ENCODE measurements at places on chromosomes 6 and 20.

DNA sequence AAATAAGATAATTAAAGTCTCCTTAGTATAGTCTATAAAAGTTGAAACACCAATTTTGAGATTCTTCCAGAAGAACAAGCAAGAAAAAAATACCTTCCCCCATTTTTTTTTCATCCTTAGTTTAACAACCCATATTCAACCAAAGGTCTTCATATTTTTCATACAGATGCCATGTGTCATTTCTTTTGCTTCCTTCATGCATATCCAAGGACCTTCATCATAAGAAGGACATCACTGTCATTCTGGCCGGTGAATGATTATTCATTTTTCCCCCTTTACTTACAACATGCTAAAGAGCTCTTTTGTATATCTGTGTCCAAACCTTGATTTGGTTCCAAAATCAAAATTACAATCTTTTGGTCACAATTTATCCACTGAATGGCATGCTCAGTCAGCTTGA lies 21.3 kb upstream of the CLIC5 start:
- DNase-seq, result no peak

DNA sequence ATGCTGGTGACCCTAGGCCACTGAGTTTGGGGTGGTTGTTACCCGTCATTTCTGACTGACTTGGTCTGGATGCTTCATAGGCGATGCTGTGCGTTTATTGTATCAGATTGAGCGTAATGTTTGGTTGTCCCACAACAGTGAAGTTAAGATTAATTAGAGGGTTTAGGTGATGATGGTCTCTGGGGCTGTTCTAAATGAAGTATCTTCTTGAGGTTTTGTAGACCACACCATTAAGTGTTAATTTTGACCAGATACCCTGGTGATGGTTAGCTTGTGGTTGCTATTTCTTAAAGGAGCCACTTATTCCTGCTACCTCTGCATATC lies 132.8 kb downstream of the ARID1B start:
- no peak for DNase-seq

GRCh38 chr6:156934069-156934460 lies 156.9 kb downstream of the ARID1B start:
- no peak for DNase-seq

- DNase-seq, result no peak
These were observed 24.7 kb downstream of the ZSCAN31 start for GRCh38 chr6:28311139-28311823.

DNA sequence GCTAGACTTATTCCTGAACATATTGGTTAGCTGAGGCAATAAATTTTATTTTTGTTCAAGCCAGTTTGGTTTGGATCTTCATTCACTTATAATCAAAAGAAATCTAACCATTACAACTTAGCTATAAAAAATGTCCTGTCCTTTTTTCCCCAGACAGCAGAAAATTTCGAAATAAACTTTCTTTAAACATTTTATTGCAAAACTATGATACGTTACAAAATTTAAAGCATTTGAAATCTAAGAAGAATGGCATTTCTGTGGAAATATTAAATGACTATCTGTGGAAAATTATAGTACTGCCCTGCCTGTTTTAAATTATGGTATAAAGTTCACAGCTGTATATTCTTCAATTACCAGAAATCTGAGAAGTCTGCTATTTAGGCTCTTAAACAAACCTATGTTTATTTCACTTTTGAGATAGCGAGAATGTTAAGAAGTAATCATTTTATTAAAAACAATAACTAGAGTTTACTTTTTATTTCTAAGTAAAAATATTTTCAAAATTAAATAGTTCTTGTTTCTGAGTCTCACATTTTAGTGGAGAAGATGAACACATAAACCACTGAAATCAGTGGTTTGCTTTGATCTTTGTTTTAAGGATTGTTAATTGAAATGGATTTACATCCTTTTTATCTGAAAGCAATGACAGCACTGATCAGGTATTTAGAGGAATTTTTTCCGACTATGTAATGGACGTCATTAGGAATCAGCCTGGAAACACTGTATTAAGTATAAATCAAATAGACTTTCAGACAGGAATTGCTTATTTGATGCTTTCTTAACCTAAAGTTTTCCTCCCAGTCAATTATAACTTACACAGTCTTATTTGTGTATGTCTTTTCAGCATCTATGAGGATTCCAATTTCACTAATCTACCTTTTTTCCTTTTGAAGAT lies 553.7 kb downstream of the COL12A1 start:
- no peak for DNase-seq

GRCh38 chr20:50873585-50873984 lies 57.7 kb downstream of the ADNP start:
- no peak for DNase-seq

GRCh38 chr20:29744071-29744470 lies 1513.4 kb upstream of the DEFB115 start:
- no peak for DNase-seq

DNA sequence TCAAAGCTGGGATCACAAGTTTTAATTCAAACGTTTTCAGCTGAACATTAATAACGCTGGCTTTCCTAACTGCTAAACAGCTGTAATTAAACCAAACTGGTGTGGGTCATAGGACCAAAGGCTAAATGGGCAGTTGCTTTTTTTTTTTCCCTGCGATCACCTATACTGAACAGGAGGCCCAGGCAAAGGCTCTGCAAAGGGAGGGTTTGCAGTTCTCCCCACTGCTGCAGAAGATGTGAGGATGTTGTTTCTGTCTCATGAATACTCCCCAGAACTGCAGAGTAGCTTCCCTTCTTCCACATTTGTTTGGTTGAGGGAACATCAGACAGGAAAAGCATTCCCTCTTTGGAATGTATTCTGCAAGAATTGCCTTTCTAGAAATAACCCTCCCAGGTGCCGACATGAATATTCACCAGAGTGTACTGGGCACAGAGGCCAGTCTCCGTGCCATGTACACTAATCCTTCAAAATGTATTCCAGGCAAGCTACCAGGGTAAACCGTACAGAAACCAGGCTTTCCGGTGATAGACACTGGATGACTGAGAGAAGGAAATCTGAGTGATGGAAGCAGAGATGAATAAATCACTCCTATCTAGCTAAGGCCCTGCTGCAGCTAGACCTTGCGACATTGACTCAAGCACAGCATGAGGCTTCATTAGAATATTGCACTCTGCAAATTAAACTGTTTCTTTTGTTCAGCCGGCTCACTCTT lies 370.1 kb downstream of the BTBD9 start:
- no peak for DNase-seq

- no peak for DNase-seq
These were observed 36.1 kb upstream of the ZBP1 start for GRCh38 chr20:57656252-57656820.

DNA sequence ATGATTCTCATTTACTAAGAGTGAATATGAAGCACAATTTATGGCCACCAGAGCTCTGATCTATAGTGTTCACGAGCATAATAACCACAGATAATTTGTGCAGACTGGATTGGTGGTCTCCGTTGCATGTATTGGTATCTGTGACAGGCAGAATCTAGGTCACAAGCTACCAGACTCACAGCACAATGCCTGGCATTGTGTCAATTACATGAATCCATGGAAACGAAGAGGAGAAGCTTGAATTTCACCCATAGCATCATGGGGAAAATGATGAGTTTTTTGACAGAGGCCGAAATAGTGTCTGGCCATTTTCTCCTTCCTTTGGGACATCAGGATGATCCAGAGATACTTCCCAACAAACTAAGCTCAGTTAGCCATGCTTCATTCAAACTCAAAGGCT lies 52.3 kb upstream of the TMEM170B start:
- no peak for DNase-seq

DNA sequence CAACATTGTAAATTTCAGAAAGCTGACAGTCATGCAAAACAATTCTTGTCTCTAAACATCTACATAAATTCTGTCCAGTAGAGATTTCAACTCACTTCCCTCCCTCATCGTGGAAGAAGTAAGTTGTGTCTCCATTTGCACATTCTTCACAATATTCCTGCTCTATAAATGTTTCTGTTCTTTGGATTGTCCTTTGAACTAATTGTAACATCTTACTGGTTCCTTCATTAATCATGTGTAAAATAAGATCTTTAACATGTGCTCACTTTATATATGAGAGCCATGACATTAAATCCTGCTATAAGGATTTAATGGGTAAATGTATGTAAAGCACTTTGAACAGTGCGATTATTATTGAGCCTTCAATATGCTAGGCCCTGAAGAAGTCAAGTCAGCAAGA lies 7.0 kb upstream of the LTV1 start:
- no peak for DNase-seq

GRCh38 chr6:70388814-70389213 lies 24.5 kb upstream of the FAM135A start:
- no peak for DNase-seq

DNA sequence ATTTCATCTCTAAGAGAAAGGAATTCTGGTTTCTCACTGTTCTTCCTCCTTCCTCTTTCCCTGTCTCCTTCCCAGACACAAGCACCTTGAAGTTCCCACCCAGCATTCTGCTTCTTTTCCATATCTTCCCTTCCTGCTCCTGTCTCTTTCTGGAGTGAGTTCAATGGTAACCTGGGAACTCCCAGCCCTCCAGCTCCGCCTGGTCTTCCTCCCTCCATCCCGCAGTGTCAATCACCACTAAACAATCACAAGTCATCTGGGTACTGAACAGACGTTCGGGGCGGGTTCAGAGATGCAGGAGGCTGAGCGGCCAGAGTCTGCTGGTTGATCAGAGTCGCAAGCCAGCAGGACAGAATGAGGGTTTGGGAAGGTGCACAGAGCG lies 7.7 kb downstream of the TTBK1 start:
- DNase-seq, result no peak

- DNase-seq, result no peak
These were observed 51.9 kb downstream of the L3MBTL3 start for GRCh38 chr6:130070326-130070725.

- peak; percentile 65 for DNase-seq
These were observed 17.1 kb upstream of the BEND3 start for GRCh38 chr6:107132330-107132954.

- DNase-seq, result no peak
These were observed 109.5 kb downstream of the TRIM27 start for GRCh38 chr6:28814032-28814976.

- DNase-seq, result no peak
These were observed 805 bp downstream of the PHF1 start for GRCh38 chr6:33411632-33412005.

- DNase-seq, result no peak
These were observed 111.3 kb downstream of the ZDHHC14 start for GRCh38 chr6:157492249-157492648.

DNA sequence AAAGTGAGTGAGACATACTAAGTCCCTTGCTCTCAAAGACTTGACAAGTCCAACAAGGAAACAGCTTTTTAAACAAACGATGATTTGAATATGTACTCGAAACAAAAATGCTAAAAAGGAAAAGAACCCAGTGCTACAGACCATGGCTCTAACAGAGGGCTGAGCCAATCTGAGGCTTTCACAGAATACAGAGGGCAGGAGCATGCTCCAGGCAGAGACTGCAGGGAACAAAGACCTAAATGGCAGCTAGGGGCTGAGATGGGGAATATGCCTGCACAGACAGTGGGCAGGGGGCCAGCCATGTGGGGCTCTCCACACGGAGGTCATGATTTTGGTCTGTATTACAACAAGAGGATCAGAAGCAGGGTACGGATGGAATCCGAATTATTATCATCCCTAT lies 31.1 kb upstream of the C6orf118 start:
- no peak for DNase-seq

GRCh38 chr6:72524011-72524645 lies 97.7 kb upstream of the KCNQ5 start:
- DNase-seq, result no peak

- DNase-seq, result no peak
These were observed 3.8 kb upstream of the TRIB3 start for GRCh38 chr20:376750-377149.

- DNase-seq, result no peak
These were observed 137.9 kb upstream of the EDN1 start for GRCh38 chr6:12152023-12152970.

All from hematopoietic multipotent progenitor cell (in vitro differentiated cells).